CD4-positive, CD25-positive, alpha-beta regulatory T cell (primary cell): ENCODE measurements at places on chromosomes 6 and 20. TPM values are rescaled to one million over a fixed set of nuclear protein-coding genes. Genes with fewer than 3 reads are reported as not detected.

The HLA-DRA gene
- 296 TPM for polyA plus RNA-seq

The TENT5A gene
- 1.2 TPM for polyA plus RNA-seq

The OXT gene
- polyA plus RNA-seq = 0.83 TPM

The ECI2 gene
- polyA plus RNA-seq = 80.4 TPM

The OLIG3 gene
- polyA plus RNA-seq = not detected

The RAD21L1 gene
- polyA plus RNA-seq = not detected

The PRSS35 gene
- polyA plus RNA-seq = not detected

The SLC24A3 gene
- polyA plus RNA-seq = not detected

The RAET1E gene
- polyA plus RNA-seq = not detected
